ENCODE measurements at places on chromosomes 2 and 18.

GRCh38 chr2:202494300-202495229 lies 118.4 kb downstream of the BMPR2 start:
- DNase-seq, result no peak

- no peak for DNase-seq
Measured at GRCh38 chr2:937530-937929, 13.1 kb upstream of the SNTG2 start.

DNA sequence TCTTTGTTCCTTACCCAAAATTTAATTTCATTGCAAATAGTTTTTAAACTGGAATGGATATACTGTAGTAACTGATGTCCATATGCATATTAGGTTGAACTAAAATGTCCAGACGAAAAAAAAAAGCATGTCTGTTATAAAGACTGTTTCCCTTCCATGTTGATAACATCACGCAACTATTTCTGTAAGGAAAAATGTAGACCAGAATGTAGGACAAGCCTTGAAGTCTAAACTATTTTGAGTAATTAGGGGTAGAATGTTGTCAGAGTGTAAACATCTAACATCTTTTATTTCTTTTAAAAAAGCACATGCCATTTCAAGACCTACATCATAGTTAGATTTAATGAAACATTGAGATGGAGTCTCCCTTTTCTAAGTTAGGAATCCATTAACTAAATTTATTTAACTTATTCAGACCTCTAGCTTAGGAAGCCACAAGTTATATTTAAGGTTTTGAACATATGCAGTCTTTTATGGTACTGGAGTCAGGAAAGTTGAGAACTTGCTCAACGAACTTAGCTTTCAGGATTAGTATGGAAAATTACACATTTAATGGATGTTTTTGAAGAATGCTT lies 7.9 kb downstream of the CALCRL start:
- no peak for DNase-seq

- no peak for DNase-seq
Measured at GRCh38 chr2:42796427-42797248, 4.3 kb upstream of the HAAO start.

- no peak for DNase-seq
Measured at GRCh38 chr2:19717446-19717845, 184.3 kb downstream of the TTC32 start.

DNA sequence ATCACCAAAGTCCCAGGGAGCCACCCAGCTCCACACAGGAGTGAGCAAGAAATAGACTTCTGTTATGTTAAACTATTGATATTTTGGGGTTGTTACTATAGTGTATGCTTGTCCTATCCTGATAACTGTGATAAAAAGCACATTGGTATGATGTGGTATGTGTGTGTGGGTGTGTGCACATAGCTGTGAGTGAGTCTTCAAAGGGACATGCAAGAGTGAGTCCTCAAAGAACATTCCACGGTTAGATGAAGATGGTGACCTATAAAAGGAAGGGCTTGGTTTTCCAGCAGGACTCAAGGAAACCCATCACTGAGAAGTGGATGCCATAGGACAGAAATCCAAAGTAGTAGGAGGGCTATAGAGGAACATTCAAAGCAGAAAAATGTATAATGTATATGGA lies 342.9 kb downstream of the TSN start:
- DNase-seq, result no peak

GRCh38 chr2:160043265-160043664 lies 19.1 kb downstream of the PLA2R1 start:
- DNase-seq, result no peak

- no peak for DNase-seq
Measured at GRCh38 chr2:129074298-129074920, 755.7 kb upstream of the HS6ST1 start.

DNA sequence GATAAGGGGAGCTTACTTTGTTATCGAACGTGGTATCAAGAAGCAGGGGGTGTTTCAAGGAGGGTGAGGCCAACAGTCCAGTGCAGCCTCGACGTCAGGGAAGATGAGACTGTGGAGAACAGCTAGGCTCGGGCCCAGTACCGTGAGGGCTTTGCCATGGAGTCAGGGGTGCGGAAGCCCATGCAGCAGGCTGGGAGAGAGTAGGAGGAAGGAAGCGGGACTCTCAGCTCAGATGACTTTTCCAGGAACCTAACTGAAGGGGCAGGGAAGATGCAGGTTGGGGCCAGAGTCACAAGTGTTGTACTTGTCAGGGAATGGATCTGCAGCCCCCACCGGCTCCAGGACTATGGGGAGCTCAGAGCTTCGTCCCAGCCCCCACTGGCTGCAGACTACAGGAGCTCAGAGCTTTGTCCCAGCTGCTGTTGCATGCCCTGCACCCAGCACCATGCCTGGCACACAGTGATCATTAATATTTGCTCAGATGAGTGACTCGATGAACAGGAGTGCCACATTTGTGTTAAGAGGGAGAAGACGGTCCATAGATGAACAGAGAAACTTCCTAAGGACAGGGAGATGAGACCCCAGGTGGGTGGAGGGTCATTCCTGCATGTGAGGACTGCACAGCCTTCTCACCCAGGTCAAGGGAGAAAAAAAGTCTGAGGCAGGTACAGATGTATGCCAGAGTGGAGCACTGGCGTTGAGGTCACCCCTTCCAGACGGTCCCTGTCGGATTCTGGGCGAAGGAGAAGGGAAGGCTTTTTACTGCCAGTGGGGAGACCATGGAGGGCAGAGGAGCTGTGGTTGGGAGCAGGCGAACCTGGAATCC lies 36.4 kb downstream of the PTGR3 start:
- no peak for DNase-seq

DNA sequence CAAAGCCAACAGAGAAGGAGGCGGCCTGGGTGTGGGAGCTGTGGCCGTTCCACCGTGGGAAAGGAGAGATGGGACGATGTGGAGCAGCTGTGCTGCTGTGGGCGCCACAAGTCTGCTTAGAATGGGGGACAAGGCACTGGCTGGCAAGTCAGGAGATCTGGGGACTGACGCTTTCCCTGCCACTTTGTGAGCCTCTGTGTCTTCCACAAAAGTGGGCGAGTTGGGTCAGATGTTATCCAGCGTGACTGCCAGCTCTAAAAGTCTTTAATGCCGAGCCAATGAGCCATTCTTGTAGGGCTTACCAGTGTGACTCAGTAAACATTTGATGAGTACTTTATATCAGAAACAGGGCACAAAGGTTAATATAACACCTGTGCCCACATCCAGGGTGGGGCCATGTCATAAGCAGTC lies 113.6 kb upstream of the MGAT5 start:
- DNase-seq, result no peak

- no peak for DNase-seq
Measured at GRCh38 chr2:191951376-191951775, 104.5 kb upstream of the CAVIN2 start.

GRCh38 chr2:208300847-208301618 lies 35.0 kb downstream of the PIKFYVE start:
- no peak for DNase-seq

GRCh38 chr2:102114290-102114721 lies 28.2 kb upstream of the IL1R1 start:
- no peak for DNase-seq

DNA sequence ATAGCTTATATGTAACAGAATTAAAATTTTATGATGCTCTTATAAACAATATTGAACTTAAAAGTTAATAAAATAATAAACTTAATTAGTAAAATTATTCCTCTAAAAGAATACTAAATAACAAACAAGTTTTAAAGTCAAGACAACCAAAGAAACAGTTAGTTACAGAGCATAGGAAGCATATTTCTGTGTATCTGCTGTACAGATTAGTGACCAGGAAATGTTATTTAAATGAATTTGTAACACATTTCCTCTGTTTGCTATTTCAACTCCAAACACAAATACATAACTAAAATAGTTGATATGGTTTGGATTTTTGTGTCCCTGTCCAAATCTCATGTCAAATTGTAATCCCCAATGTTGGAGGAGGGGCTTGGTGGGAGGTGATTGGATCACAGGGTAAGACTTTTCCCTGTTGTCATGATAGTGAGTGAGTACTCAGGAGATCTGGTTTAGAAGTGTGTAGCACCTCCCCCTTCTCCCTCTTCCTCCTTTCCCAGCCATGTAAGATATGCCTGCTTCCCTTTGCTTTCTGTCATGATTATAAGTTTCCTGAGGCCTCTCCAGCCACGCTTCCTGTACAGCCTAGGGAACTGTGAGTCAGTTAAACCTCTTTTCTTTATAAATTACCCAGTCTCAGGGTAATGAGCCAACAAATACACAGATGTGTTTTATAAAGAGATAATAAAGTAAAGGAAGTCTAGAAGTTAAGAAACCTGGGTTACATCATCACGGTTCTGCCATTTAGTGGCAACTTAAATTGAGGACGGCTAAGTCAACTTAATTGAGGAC lies 51.8 kb downstream of the ROCK2 start:
- no peak for DNase-seq

DNA sequence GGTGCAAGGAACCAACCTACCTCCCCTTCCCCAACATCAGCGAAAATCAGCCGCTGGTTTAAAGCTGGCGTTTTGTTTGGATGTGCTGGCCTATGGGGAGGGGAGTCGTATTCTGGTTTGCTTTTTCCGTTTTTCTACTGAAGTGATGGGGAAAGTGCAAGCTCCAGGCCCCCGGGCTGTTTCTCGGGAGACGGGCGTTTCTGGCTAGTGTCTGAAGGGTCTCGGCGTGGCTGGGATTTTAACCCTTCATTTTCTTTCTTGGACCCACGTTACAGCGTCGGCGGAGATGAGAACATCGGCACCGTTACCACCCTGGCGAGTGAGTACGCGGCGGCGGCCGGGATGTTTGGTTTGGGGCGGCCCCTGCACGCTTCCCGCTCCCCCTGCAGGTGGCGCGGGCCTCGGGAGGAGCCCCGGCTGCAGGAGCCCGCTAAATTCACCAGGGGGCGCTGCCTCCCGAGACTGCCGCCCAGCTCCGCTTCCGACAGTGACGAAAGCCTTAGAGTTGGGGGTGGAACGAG lies 70.7 kb downstream of the PLB1 start:
- peak; percentile 87 for DNase-seq

- no peak for DNase-seq
Measured at GRCh38 chr2:11558214-11558886, 24.5 kb downstream of the GREB1 start.

DNA sequence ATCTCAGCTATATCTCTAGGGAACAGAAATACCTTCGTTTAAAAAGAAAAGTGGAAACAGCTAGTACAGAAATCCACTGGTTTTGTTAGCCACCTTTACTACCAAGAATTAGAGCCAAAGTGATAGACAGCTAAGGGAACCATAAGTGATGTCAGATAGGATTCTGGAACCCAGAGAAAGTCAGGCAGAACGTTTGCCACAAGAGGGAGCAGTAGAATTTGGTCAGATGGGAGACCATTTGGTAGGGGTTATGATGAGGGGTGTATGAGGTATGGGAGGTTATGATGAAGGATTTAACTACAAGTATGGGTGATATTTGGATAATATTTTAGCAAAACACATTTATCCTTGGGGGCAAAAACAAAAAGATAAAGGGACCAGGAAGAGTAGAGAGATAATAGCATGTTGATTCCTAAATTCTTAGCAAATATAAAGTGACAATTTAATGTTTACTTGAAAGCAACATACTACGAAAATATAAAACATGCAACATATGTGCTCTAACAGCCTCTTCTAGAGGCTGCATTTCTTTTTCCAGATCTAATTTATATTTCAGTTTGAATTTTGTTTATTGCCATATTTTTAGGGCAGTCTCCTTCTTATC lies 3.3 kb downstream of the SLC8A1 start:
- no peak for DNase-seq

- no peak for DNase-seq
Measured at GRCh38 chr18:63205791-63206252, 113.7 kb downstream of the BCL2 start.

GRCh38 chr2:167264380-167264779 lies 376.1 kb downstream of the XIRP2 start:
- DNase-seq, result no peak

DNA sequence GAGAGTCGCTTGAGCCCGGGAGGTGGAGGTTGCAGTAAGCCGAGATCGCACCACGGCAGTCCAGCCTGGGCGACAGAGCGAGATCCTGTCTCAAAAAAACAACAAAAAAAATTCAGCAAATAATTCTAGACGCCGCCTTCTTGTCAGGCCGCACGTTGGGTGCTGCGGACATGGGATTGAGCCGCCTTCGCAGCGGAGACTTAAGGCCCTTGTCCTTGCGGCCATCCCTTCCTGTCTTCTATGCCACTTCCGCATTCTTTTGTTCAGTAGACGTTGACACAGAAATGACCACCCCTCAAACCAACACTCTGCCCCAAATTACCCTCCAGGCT lies 15.8 kb downstream of the PTPN18 start:
- no peak for DNase-seq

- DNase-seq, result no peak
Measured at GRCh38 chr2:188819792-188820191, 154.4 kb upstream of the COL3A1 start.

- DNase-seq, result no peak
Measured at GRCh38 chr18:58216071-58216481, 172.1 kb downstream of the NEDD4L start.

DNA sequence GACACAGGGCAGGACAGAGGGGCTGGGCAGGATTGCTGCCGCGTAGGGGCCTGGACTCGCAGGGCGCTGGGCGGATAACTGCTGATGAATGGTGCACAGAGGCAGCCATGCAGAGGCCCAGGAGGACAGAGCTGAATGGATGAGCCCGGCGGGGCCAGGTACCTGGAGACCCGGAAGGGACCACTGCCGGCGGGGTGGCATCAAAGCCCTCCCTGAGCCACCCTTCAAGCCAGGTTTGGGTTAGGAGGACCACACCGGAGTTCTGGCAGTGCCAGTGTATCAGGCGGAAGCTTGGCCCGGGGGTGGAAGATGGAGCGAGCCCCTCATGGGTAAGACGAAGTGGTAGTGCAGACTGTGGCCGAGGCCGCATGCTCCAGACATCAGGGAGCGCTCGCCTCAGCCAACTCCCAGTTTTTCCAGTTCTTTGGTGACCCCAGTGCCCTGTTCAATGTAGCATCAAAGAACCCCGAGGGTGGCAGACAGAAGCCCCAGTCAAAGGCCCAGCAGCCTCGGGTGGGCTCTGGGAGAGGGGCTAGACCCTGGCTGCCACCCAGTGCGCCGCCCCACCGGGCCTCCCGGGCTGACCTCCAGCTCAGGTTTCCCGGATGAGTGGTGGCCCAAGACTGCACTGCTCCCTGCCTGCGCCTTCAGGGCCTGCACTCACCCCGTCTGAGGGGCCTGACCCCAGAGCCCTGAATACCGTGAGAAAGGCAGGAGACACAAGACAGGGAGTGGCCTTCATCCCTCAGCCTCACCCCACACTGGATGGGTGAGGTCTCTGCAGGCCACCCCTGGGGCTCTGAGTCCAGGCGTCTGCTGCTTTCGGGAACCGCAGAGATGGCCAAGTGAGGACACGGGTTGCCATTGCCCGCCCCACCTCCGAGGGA lies 50.9 kb downstream of the ACAA2 start:
- DNase-seq, result no peak
